ENCODE measurements at places on chromosomes 2 and 18.

- DNase-seq, result peak; percentile 72
Observed at GRCh38 chr2:207008105-207008990, 69.0 kb downstream of the CPO start.

DNA sequence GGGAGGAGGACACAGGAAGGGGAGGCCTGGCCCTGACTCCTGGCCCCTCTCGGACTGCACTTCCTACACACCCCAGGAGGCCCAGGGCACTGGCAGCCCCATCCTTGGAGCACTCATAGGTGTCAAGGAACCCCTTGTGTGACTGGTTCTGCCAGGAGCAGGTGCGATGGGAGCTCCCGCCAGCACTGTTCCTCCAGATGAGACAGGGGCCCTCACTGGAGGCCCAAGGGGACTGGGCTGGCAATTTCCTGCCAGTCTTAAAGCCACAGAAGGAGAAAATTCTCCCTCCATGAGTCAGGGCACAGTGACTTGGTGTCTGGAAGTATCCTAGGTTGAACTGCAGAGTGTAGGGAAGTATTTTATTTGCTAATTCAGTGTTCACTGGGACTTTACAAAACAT, 42.8 kb upstream of the MAL start:
- no peak for DNase-seq

- DNase-seq, result no peak
Observed at GRCh38 chr2:134295441-134295840, 41.6 kb downstream of the MGAT5 start.

DNA sequence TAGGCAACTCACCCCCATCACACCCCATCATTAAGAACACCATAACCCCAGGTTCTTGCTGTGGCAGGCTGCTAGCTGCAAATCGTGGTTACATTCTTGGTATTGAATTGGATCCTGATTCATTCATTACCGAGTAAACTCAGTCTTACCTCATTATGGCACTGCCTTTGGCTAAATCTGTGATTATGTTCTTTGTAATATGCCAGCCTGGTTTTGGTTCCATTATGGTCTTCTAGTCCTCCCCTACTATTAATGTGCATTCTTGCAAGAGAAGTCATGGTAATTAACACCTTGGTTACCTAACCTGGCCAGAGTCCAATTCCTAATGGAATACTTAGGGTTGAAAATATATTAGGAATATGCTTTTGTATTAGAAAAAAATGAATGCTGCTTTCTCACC, 258.9 kb upstream of the APCDD1 start:
- no peak for DNase-seq

- no peak for DNase-seq
Observed at GRCh38 chr2:144607099-144607498, 87.2 kb upstream of the ZEB2 start.
